ENCODE measurements at places on chromosomes 3 and 15.
A peak's percentile ranks its signal among the peaks of the same experiment; 100 is the strongest.

DNA sequence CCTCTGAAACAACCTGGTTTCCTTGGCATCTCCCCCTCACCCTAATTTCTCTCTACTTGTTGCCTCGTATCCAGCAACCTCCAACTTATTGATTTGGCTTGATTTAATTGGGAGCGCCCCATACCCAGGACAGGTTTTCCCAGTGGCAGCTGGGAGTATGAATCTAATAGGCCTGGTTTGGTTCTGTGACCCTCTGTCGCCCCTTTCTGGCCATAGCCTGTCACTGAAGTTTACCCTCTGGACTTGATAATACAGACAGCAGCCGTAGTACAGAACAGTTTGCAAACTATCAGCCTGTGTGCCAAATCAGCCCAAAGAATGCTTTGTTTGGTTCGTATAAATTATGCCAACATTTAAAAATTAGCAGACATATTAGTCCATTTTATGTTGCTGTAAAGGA, 525.1 kb upstream of the GOLIM4 start:
- DNase-seq = no peak

DNA sequence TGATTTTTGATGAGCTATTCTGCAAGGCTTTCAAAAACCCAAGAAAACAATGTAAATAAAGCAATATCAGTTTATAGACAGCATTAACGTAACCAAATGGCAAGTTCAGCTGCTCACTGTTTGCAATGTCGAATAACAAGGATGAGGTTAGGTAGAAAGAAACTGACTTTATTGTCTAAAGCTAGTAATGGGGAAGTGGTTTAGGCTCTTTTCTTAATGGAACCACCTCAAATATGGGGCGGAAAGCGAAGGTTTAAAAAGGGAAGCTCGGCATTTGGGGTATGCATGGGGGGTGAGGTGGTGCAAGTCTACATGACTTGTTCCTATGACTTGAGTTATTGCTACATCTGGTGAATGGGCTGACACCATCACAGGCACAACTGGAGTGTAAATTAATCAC, 1060.2 kb downstream of the NSUN3 start:
- DNase-seq = no peak

GRCh38 chr3:197874653-197875052, 75.3 kb upstream of the RPL35A start:
- no peak for DNase-seq

- DNase-seq = no peak
These were observed 903.6 kb downstream of the DIPK2A start for GRCh38 chr3:144875211-144875610.

DNA sequence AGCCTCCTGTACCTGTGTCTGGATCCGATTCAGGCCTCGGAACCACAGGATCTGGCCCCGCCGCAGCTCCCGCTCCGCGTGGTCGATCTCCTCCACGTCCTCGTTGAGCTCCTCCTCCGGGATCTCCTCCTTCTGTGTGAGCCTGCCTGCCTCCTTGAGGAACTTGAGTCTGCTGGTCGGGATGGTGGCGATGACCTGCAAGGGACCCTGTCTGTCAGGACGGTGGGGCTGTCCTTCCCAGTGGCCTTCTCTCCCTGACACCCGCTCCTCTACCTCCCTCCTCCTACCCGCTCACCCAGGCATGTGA, 17.2 kb upstream of the SEC13 start:
- DNase-seq = no peak

GRCh38 chr3:179091113-179091512, 19.5 kb upstream of the ZMAT3 start:
- DNase-seq = no peak

DNA sequence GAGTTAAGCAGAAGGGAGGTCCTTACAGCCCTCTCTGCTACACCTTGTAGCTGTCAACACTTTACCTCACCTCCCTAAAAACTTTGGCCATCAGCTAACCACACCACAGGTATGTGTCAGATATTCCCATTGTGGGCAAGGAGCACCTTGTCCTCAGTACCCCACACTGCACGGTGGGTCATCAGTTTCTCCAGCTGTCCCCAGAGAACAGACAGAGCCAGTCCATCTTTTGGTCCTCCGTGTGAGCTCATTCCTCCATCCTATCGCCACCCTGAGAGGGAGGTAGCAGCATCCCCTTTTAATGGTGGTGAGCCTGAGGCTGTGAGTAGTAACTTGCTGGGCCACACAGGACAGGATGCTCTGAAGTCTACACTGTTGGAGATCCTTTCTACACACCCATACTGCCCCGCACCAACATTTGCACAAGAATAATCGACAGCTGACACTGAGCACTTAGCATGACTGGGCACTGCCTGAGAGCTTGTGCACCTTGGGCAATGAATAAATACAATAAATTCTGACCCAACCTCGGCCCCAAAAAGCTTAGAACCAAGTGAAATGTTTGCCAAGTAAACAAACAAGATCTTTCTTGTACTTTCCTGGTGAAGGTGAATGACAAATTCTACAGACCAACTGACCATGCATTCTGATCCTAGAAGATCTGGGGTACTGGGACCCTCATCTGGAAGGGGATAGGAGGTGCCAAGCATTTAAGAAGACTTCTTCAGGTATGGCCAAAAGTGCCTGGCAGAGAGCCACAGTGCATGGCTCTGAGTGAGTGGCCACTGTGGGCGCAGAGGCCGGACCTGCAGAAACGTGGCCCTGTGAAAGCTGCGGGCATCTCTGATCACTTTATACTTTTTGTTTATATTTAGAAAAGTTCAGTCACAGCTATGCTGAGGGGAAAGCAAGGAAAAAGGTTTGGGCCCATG, 6.9 kb downstream of the CHCHD4 start:
- no peak for DNase-seq

DNA sequence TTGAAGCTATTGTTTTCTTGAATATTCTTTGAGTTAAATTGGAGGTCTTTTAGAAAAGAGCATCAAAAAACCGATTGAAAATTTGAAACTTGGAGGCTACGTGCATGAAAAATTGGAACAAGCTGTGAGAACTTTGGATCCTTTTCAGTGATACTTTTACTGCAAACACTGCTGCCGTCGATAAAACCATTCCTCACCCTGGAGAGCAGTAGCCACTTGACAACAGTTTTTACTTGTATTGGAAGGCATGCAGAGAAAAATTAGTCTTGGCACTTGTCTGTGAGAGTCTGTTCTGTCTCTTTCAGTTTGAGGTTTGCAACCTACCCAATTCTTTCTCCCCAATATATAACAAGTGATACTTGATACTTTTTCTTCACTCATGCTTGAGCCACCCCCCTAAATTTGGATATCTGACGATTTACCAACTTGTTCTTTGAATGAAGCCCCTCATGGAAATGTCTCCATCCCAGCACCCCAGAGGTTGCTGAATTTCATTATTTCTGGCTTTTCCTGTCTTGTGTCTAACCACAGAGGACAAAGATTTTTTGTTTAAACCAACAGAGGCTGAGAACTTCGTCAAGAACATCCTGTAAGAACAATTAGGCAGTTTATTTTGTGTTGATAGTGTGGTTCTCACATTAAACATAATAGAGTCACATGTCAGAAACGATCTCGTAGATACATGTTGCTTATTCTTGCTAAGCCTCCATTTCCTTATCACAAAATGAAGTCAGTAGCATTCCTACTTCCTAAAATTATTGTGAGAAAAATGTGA, 307.3 kb upstream of the PLSCR5 start:
- no peak for DNase-seq

- no peak for DNase-seq
These were observed 3.9 kb downstream of the GPD1L start for GRCh38 chr3:32110233-32110760.

DNA sequence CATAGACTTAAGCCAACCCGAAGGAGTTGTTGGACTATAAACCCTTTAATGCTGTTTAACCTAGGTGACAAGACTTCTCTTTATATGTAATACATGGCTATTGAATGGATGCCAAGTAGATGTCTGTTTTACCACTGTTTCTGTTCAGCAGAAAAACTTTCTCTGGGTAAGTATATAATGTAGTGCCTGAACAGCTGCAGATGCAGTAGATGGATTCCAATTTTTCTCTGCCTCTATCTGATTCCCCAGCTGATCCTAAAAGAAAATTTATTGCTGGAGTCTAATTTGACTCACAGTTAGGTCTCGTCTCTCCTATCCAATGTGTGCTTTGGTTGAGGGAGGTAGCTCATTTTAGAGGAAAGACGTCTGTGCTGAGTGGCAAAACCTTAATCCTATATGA, 256.5 kb upstream of the CBLB start:
- DNase-seq = no peak

GRCh38 chr15:62211348-62211747, 46.3 kb upstream of the C2CD4B start:
- no peak for DNase-seq

GRCh38 chr15:96333131-96334016, 2.9 kb downstream of the NR2F2 start:
- DNase-seq = peak; percentile 26

DNA sequence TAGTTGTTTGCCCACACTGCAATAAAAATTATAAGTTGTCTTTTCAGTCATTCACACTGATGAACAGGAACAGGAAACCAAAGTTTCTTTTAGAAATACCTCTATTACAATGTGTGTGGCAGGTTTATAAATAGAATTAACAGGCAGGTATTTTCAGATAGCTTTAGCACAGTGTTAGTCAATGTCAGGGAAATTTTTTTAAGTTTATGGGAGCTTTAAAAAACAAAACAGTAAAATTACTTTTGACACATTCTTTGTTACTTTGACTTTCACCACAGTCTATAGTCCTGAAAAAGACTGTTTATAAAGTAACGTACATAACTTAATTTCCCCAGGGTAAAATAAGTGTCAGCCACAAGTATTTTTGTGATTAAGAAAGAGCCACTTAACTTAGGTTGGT, 38.1 kb downstream of the SERPINI1 start:
- DNase-seq = no peak

DNA sequence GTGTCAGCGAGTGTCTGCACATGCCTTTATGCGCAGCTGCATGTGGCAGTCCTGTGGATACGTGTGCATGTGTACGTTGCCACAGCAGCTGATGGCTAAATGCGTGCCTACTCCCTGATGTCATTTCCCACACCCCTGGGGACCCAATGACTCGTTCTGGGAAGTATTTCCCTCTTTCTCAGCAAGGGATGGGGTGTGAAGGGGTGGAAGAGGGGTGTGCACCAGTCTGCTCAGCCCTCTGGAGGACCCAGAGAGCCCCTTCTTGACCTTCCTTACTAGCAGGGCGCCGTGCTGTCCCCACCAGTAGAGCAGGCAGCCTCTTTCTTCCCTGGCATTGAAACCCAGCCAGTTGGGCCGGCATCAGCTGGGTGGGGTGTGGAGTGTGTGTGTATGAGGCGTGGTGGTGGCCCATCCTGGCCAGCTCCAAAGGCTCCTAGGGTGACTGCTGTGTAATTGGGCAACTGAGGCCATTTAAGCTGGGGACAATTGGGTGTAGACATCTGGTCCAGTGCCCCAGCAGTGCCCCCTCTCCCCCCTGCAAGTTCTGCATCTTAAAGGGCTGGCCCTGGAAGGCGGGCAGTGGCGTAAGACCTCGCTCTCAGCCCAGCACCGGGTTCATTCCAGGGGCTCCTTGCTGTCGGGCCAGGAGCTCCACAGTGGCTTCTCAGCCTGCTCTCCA, 19.2 kb downstream of the SNX33 start:
- no peak for DNase-seq

- DNase-seq = no peak
These were observed 635 bp downstream of the TUBGCP5 start for GRCh38 chr15:23038726-23039142.

DNA sequence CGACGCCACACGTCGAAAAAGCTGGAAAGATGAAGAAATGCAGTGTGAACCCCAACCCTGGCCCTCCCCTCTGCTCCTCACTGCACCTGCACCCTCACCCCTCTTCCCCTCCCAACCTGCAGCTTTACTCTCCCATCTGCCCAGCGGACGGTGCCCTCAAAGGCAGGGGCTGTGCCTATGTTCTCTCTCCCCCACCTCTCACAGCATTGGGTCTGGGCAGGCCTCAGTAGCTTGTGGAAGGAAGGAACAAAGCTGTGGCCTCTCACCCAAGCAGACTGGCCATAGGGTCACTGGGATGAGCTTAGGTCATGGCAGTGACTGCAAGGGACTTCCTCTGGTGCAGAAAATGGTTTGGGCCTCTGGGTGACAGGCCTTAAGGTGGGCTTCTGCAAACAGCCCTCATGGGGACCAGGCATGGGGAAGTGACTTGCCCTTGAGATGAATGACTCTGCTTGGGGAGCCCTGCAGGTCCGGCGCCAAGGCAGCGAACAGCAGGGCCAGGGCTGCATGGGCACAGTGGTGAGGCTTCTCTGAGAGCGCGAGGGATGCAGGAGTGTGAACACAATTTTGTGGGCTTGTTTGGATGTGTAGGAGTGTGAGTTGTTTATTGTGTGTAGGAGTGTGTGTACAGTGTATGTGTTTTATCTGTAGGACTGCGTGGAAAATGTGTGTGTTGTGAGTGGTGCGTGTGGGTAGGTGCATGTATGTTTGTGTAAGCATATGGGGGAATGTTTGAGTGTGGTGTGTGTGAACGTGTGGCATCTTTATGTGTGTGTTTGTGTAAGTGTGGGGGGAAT, 29.2 kb downstream of the SRPRB start:
- no peak for DNase-seq

DNA sequence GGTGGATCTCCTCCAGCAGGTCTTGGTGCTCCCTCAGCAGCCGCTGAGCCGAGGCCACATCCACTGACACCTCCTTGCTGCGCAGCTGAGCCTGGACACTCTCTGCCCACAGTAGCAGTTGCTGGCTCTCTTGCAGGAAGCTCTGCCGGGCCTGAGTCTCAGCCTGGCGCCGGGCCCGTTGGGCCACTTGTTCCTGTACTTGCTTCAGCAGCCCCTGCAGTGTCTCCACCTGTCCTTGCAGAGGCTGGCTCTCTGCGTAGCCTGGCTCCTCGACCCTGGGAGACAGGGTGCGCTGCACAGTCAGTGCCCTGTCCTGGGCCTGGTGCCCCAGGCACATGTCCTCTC, 15.5 kb downstream of the SPTBN5 start:
- no peak for DNase-seq

Measured in tibial nerve (tissue), 4 donors.